Stimulated activated CD8-positive, alpha-beta memory T cell treated with anti-CD3 and anti-CD28 coated beads, Interleukin-2, amount 100 ng/mL, for 1 hour (primary cell): ENCODE measurements at places on chromosomes 5 and 9.

DNA sequence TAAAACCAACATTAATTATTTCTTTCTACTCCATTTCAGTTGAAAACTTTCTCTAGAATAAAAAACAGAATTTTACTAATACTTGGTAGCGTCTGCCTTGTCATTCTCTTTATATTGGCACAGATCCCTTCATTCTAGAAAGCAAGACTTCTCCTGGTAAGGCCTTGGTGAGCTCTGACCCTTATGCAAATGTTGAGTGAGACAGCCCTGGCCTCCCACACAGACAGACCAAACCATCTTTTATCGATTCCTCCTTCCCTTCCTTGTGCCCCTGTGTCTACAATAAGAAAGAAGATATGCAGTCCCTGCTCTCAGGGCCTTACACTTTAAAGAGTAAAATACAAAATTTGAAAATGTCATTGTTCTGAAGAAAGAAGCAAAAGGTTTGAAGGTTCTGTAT is 262.2 kb downstream of the EFNA5 start:
- DNase-seq, result no peak

DNA sequence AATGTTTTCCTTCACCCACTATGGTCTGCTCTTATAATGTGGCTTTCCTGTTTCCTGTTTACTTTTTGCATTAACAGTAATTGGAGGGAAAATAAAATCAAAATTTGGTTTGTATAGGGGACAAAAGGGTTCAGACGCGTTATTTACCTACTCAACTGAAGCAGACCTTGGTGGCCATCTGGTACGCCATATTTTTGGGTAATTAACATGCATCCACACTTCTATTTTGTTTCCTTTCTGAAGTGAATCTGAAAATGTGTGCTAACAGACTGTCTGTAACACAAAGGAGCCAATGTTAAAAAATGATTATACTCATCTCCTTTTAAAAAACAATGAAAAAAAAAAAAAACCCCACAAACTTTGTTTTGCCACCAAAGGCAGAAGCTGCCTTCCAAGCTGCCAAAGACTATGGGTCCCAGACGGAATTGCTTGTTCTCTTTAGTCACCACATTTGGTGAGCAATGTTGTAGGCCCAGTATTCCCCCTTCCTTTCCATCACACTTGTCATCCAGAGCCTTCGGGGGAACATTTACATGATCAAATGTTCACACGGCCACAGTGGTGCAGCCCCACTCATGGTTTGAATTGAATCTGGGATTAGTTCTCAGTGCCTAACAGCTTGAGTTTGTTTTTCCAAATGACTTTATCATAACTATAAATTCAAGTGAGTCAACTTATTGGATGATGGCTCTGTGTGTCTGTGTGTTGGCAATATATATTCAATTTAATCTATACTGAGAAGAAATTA is 323.7 kb upstream of the CD180 start:
- DNase-seq, result no peak

DNA sequence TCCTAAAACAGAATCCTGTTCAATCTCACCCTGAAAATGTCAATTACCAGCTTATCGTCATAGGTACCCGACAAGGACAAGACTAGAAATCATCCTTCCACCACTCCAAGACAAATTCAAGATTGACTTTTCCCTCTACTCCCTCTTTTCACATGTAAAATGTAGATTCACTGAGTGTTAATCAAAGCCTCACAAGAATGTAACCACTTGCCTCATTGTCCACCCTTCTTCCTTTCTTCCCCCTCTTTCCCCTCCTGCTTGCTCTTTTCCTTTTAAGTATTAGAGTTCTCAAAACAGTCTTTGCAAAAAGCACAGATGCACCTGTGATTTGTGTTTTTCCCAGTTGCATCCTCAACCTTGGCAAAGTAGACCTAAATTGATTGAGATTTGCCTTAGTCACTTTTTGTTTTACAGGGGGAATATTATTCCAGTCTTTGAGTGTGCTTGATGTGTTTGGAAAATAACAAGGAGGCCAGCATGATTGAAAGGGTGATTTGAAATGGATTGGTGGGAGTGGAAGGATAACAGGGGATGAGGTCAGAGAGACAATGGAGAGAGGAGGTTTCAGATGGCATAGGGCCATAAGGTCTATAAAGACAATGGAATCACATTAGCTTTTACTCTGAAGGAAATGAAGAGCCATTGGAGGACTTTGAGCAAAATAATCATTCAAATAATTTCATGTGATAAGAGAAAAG is 231.3 kb upstream of the TYRP1 start:
- no peak for DNase-seq

- DNase-seq, result no peak
Measured at GRCh38 chr5:131114754-131115153, 50.3 kb downstream of the HINT1 start.

GRCh38 chr5:77662635-77663034 is 24.1 kb upstream of the OTP start:
- no peak for DNase-seq

DNA sequence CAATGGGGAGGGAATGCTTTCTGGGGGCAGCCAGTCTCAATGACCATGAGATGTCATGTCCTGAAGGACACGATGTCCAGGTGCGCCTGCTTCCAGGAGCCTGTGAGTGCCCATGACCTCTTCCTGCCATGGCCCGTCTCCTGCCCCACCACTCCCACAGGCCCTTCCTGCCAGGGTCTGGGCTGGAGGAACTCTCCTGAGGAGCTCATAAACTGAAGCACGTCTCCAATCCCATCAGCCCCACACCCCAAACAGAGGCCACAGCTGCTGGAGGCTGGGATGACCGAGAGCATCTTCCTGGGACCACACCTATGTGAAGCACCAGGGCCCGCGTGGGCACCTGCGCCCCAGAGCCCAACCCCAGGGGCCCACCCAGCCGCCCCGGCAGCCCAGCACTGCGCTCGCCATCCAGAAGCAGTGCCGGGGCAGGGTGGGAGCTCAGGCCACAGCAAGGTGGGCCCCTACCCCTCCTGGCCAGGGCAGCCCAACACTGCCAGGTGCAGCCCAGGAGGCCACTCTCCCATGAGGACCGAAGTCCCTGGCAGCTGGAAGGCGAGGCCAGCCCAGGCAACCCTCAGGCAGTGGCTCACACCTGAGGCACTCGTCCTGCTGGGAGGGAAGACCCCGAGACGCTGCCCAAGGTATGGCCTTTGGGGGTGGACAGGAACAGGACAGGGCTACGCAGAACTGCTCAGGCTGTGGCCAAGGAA is 53.9 kb upstream of the UBAC1 start:
- DNase-seq, result no peak

GRCh38 chr9:136441681-136442245 is 2.1 kb upstream of the INPP5E start:
- DNase-seq, result no peak

- no peak for DNase-seq
Measured at GRCh38 chr9:72843520-72844439, 109.1 kb downstream of the ALDH1A1 start.

DNA sequence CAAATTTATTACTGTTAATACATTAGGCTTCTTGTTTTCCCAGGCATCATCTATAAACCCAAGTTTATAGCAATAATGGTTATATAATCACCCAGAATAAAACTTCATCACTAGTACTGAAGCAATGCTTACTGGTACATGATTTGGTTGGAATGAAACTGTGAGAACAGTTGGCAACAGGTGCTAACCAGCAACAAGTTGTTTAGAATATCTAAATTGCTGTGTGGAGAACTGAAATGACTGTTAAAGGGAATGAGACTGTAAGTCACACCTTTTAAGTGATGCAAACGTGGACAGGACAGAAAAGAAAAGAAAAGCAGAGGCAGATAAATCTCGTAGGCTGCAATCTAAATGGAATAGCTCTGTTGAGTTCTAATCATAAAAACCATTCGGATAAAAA is 2.5 kb downstream of the YIPF5 start:
- no peak for DNase-seq

- DNase-seq, result no peak
Measured at GRCh38 chr5:137743031-137743640, 7.2 kb upstream of the KLHL3 start.

- DNase-seq, result no peak
Measured at GRCh38 chr5:14861123-14861765, 10.3 kb downstream of the ANKH start.

GRCh38 chr9:138103111-138103848 is 225.7 kb downstream of the CACNA1B start:
- no peak for DNase-seq

DNA sequence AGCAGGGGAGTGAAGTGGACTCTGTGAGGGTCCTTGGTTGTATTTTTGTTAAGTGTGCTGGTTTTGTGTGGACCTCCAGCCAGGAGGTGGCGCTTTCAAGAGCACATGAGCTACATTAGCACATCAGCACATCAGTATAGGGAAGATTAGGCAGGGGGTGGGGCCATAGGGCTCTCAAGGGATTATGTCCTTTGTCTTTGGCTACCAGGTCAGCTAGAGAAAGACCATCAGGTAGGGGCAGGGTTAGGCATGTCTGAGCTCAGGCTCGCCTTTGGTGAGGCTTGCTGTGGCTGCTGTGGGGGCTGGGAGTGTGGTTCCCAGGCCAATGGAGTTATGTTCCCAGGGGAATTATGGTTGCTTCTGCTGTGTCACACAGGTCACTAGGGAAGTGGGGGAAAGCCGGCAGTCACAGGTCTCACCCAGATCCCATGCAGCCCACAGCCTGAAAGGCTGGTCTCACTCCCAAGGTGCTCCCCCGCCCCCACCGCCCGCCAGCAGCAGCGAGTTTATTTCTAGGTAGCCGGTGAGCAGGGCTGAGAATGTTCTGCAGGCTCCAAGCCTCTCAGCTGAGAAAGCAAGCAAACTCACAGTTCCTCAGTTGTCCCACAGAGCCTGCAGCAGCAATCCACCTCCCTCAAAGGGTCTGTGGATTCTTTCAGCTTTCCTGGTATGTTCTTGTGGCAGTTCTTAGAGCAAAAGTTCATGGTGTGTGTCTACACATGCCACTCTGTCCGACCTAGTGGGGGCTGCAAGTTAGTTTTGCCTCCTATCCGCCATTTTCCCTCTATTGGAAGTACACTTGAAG is 13.7 kb downstream of the OR1J1 start:
- no peak for DNase-seq

GRCh38 chr5:73339051-73339575 is 109.5 kb downstream of the FOXD1 start:
- DNase-seq, result no peak

GRCh38 chr5:3466392-3466791 is 129.2 kb upstream of the IRX1 start:
- DNase-seq, result no peak

- no peak for DNase-seq
Measured at GRCh38 chr5:174572591-174572990, 151.8 kb upstream of the MSX2 start.

GRCh38 chr9:34701769-34702736 is 7.9 kb downstream of the CCL21 start:
- peak; percentile 62 for DNase-seq
